Activated CD4-positive, alpha-beta T cell treated with anti-CD3 and anti-CD28 coated beads for 36 hours (primary cell): ENCODE measurements at places on chromosomes 16 and 17. TPM values are rescaled to one million over a fixed set of nuclear protein-coding genes. Genes with fewer than 3 reads are reported as not detected.

DNA sequence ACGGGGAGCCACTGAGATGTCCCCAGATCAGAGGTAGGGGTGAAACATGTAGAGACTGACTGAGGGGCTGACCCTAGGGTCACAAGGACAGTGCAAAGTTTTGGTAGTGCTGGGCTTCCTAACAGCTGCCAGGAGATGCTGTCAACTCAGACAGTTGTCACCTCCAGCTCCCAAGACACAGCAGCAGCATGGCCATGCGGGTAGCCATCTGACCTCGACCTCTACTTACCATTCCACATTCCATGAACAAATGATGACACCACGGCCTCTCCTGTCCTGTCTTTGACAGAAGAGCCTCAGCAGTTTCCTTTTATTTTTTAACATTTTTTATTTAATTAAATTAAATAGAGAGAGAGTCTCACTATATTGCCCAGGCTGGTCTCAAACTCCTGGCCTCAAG, 65.3 kb upstream of the NFAT5 start:
- no peaks in the 10 kb centered on the region for H3K27me3 ChIP-seq
- H3K36me3 ChIP-seq = no peaks in the 10 kb centered on the region
- peaks cover 6% of the 10 kb centered on the region for H3K4me1 ChIP-seq
- H3K4me3 ChIP-seq = no peak overlapping the region

The ZNF48 gene
- 11.0 TPM for total RNA-seq

DNA sequence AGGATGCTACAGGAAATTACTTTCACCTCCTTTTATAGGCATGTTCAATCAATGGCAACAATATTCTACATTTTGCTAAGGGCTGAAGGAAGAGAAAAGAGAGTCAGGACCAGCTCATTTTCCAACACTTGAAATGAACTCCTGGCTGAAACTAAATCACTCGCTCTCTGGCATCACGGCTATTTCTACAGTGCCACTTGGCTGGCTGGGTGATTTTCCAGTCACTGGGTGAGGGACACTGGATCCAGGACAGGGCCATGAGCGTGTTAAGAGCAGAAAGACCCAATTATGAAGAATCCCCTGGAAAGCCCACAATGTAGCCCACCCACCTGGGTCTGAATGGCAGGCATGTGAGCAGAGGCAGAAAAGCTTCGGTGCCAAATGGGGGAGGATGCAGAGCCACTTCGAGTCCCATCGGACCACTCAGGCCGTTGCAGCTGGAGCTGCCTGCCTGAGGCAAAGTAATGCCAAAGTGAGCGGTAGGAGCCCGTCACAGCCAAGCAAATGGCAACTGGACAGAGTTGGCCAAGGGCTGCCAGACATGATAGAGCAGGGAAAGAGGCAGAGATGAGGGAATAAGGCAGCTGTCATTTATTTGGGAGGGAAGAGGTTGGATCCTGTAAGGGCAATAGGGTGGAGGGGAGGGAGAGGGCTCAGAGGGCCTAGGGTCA, 246.2 kb downstream of the STX8 start:
- no peak overlapping the region for H3K27ac ChIP-seq
- no peaks in the 10 kb centered on the region for H3K27me3 ChIP-seq
- peaks cover 2% of the 10 kb centered on the region for H3K36me3 ChIP-seq
- H3K4me3 ChIP-seq = no peak overlapping the region
- H3K4me1 ChIP-seq = no peaks in the 10 kb centered on the region
- DNase-seq = no peak

The MYH1 gene
- not detected for total RNA-seq

GRCh38 chr17:28875848-28876550, 21.2 kb downstream of the ERAL1 start:
- H3K4me1 ChIP-seq = peaks cover 44% of the 10 kb centered on the region
- peak; percentile 39 for DNase-seq
- H3K36me3 ChIP-seq = peaks cover 14% of the 10 kb centered on the region
- H3K4me3 ChIP-seq = no peak overlapping the region
- H3K27ac ChIP-seq = no peak overlapping the region
- H3K27me3 ChIP-seq = no peaks in the 10 kb centered on the region

- H3K4me3 ChIP-seq = no peak overlapping the region
- no peak for DNase-seq
- no peaks in the 10 kb centered on the region for H3K36me3 ChIP-seq
- no peak overlapping the region for H3K27ac ChIP-seq
Measured at GRCh38 chr17:32590974-32591373, 104.2 kb downstream of the CDK5R1 start.

The OR1A1 gene
- not detected for total RNA-seq

DNA sequence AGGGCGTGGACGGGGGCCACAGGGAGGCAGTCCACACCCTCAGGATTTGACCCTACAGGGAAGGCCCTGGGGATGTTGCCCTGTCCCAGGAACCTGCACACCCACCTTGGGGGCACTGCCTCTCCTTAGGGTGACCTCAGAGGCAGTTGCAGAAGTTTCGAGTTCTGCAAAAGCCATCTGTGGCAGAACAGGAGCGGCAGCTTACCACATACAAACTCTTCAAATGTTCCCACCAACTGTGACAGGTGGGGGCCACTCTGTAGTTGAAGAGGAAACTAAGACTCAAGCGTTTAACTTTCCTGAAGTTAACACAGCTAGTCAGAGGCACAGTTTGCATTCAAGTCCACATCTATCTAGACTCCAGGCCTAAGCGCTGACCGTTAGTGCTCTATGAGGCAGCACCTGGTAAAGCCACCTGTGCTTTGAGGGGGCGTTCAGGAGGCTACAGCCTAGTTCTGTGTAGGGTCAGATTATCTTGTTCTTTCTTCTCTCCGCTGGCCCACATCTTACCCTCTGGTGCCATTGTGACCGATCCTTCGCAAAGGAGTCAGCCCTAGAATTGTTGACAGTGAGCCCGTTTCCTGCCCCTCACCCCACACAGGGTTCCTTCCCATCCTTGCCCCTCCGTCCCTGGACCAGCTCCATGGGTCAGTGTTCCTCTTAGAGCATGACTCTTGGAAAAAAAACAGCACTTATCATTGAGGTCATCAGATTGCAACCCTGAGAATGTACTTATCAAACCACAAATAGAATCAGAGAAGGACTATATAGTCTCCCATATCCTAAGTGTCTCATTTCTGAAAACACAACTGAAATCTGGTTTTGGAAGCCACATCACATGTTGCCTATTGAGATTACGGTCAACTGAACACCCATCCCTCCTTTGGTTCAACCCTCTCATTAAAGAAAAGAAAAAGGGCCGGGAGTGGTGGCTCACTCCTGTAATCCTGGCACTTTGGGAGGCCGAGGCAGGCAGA, 45.4 kb downstream of the CDH1 start:
- peak; percentile 24 for DNase-seq
- H3K36me3 ChIP-seq = no peaks in the 10 kb centered on the region
- peaks cover 7% of the 10 kb centered on the region for H3K4me1 ChIP-seq
- H3K27ac ChIP-seq = no peak overlapping the region
- no peak overlapping the region for H3K4me3 ChIP-seq

DNA sequence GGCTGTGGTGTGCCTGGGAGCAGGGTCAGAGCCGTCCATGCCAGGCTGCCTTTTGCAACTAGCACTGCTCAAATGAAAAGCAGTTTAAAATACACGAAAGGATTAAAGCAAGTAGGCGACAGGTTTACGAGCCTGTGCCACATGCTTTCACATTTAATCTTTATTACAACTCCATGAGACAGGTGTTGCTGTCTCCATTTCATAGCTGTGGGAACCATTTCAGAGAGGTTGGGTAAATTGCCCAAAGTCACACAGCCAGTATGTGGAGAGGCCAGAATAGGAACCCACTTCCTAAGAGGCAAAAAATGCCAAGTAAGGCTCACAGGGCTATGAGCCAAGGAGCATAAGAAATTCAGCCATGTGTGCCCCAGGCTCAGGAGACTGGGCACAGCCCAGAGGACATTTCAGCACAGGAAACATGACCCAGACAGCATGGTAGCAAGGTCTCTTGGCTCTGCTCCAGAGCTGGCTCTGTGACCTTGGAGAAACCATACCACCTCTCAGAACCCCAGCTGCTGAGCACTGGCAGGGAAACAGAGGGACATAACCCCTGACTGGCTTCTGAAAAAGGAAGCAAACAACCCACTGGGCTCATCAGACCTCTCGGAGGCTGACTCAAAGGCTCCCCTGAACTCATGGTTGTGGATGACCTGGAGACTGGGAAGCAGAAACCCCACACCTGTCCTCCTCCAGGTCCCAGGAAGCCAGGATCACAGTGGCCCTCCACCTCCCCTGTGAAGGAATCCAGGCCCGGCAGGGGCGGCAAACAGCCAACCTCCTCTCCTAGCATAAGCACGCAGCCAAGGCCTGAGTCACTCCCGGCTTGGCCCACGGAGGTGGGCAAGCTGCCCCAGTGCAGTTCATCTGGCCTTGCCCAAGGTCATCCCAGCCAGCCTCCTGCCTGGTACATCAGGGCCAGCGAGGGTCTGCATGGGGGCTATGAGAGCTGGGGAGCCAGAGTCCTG, 40.3 kb upstream of the MRPS23 start:
- no peaks in the 10 kb centered on the region for H3K36me3 ChIP-seq
- H3K4me3 ChIP-seq = no peak overlapping the region
- no peaks in the 10 kb centered on the region for H3K27me3 ChIP-seq
- peaks cover 3% of the 10 kb centered on the region for H3K4me1 ChIP-seq
- no peak overlapping the region for H3K27ac ChIP-seq

- peaks cover 20% of the 10 kb centered on the region for H3K4me1 ChIP-seq
- no peaks in the 10 kb centered on the region for H3K36me3 ChIP-seq
- H3K4me3 ChIP-seq = peak overlapping the region; percentile 62
- peaks cover 23% of the 10 kb centered on the region for H3K27me3 ChIP-seq
Measured at GRCh38 chr17:81033535-81034167, 1.3 kb upstream of the BAIAP2 start.
